ENCODE measurements at places on chromosomes 3 and 15.

- peak; percentile 54 for DNase-seq
Measured at GRCh38 chr3:189270248-189270832, 98.6 kb downstream of the TPRG1 start.

DNA sequence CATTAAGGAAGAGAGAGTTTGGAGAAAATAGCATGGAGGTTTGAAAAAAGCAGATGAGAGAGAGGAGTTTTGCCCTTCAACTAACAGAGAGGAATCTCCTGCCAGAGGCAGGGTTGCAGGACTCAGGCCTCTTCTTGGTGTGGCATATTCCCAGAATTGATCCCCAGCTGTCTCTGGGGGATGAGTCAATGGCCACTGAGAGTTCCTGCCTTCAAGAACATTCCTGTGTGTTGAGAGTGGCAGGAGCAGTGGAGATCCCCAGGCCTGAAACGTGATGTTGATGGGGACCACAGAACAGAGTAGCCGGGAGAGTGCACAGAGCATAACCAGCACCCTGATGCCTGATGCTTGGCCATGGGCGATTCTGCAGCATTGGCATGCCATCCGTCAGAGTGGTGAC is 348.4 kb upstream of the THBS1 start:
- DNase-seq: no peak

DNA sequence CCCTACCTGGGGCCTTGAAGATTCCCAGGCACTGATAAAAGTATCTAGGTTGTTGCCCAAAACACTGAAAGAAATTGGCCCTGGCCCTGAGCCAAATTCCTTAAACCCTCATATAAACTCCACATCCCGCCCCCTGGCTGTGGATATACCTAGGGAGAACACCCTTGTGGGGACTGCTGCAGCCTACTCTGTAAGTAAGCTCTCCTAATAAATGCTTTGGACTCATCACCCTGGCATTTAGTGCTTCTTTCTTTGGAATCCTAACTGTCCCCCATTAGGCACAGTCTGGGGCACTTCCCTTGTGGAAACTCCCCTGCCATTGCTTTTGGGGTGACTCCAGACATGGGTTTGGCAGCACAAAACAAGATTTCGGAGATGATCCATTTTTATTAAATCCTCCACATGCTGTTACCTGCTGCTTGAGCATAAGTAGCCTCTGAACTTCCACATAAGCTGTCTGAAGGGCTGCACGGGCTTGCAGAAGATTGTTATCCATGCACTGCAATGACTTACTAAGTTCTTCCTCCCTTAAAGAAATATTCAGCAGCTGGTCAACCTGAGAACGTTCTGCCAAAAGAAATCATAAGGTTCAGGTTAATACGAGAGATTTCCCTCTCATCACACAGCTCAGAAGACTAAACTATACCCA is 46.4 kb downstream of the ZNF106 start:
- DNase-seq: no peak

GRCh38 chr3:179026636-179027035 is 45.0 kb downstream of the ZMAT3 start:
- DNase-seq: no peak

GRCh38 chr3:153757839-153758238 is 363.4 kb upstream of the ARHGEF26 start:
- DNase-seq: no peak

- no peak for DNase-seq
Measured at GRCh38 chr15:69590932-69591524, 138.4 kb downstream of the RPLP1 start.

- no peak for DNase-seq
Measured at GRCh38 chr3:105427332-105427731, 60.6 kb downstream of the ALCAM start.

DNA sequence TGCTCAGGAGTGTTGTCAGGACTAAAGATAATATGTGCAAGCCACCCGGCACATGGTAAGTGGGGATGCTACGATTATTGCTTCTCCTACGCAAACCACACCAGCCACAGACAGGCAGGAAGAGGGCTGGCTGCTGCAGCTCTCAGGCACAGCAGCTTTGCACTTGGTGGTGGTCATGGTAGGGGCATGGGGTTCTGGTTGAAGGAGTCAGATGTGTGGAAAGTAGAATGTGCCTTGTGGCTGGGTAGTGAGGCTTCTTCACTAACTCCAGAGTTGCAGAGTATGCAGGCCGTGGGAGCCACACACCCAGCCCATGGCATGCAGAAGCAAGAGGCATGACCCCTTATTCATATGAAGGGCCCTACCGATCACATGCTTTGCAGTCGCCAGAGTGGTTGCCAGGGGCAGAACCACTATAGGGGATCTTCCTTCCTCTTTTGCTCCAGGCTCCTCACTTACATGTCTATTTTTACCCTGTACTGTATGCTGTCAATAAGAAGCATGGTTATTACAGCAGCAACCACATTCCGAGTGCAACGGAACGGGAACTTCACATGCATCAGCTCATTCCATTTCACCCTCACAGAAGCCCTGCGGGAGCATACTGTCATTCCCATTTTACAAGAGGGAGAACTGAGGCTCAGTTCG is 59.2 kb upstream of the HERC1 start:
- no peak for DNase-seq

DNA sequence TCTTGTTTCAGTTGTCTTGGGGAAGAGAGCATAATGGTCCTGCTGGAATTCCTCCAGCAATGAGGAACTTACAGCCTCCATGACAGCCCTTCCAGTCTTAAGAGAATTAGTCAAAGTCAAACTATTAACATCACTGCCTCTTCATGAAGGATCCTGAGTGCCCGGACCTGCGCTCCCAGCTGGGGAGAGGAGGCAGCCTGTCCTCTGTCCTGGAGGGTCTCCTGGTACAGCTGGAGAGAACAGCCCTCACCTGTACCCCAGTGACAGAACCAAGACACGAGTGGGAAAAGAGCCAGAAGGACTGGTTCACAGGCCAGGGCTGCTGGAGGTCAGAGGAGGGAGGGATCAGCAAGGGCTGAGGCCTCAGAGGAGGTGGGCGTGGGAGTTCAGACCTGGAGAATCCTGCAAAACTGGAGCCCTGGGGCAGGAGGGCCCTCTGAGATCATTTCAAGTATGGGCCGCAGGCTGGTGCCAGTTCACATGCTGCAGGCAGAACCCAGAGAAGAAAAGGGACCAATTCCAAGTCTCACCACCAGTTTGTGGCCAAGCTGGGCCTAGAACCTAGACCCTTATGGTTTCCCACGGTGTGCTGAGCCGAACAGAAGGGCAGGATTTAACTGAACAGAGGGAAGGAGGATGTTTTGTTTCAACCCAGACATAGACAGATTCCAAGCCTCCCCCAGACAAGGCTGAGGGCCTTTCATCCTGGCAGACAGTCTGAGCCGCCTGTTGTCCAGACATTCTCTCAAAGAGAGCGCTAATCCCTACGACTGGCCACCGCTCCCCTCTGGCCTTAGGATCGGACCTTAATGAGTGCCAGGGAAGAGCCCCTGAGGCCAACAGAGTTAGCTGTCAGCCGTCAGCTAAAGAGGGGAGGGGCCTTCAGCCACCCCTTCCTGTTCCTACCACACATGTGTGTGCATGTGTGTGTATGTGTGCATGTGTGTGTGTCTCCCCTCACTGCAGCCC is 18.2 kb downstream of the LOXL1 start:
- no peak for DNase-seq

DNA sequence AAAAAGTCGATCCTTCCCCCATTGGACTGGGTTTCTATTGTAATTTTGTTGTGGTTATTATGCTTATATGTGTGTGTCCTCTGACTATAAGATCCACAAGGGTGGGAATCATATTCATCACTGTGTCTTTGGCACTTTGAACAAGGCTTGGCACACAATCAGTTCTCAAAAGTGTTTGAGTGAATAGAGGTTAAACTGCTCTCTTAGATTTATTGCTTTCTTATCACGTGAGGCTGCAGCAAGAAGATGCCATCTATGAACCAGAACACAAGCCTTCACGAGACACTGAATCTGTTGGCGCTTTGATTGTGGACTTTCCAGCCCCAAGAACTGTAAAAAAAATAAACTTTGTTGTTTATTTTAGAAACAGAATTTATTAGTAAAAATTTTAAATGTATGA is 295.0 kb upstream of the MDFIC2 start:
- no peak for DNase-seq

DNA sequence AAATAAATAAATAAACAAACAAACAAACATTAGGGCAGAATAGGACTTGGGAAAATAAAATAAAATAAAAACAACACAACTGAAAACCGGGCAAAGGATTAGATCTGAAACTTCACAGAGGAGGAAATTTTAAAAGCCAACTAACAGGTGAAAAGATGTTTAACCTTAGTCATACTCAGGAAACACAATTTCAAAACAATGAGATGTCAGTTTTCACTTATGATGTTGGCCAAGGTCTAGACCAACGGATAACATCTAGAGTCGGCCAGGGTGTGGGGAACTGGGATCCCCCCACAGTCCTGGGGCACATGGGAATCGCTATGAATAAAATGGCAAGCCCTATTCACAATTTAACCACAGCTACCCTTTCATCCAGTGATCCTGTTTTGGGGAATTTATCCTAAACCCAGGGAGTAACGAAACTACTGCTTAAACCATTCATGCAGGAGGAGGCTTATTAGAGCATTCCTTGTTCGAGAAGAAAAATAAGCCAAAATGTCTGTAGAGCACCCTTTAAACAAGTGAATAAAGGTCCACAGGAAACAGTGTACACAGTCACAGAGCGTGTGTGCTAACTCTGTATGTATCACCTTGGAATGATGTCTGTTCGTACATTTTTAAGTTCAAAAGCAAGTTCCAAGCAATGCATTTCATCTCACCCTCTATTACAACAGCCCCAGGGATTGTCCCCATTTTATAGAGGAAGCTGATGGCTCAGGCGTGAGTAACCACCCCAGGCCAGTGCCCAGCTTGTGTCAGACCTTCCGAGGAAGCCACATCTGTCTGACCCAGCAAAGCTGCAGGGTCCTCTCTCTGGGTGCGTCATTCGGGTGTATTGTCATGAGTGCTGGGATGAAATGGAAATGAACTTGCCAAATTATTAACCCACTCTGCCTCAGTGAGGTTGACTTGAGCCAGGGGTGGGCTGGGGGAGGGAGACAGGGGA is 6.3 kb upstream of the ANPEP start:
- DNase-seq: no peak

GRCh38 chr3:196963631-196963953 is 5.0 kb downstream of the PIGZ start:
- DNase-seq: no peak

DNA sequence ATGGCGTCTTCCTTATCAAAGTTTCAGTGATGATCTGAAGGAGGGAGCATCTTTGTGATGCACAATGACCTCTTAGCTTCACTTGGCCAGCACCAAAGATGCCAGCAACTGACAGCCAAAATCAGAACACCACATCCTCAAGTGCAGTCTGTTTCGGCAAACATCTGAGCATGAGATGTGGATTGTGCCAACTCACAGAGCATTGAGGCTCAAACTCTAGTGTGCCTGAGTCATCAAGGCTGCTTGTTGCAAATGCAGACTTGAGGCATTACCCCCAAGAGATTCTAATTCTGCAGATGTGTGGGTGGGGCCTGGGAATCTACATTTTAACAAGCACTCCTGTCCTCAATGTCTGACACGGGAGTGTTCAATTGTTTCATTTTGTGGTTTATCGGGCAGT is 35.8 kb downstream of the ABHD5 start:
- DNase-seq: no peak

- no peak for DNase-seq
Measured at GRCh38 chr3:33579840-33580239, 138.2 kb downstream of the CLASP2 start.

- no peak for DNase-seq
Measured at GRCh38 chr3:6416049-6416661, 444.8 kb upstream of the GRM7 start.

- DNase-seq: no peak
Measured at GRCh38 chr15:38844736-38845135, 280.1 kb upstream of the RASGRP1 start.

GRCh38 chr15:38238311-38238710 is 14.3 kb upstream of the SPRED1 start:
- DNase-seq: no peak

DNA sequence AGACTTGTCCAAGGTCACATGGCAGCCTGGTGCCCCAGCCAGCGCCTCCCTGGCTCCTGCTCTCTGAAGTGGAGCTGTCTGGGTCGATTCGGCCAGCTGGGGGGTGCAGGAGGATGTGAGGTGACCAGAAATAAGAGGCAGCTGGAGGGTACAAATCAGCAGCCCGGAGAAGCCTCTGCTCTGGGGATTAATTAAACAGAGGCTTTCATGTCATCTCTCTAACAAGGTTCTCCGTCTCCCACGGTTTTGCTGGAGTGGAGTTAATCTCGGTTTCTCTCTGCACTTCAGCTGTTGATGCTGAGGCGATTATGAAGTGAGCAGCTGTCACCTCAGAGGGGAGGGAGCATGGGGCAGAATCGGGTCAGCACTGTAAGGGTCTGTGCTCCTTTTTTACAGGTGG is 236.8 kb downstream of the TLE3 start:
- no peak for DNase-seq

DNA sequence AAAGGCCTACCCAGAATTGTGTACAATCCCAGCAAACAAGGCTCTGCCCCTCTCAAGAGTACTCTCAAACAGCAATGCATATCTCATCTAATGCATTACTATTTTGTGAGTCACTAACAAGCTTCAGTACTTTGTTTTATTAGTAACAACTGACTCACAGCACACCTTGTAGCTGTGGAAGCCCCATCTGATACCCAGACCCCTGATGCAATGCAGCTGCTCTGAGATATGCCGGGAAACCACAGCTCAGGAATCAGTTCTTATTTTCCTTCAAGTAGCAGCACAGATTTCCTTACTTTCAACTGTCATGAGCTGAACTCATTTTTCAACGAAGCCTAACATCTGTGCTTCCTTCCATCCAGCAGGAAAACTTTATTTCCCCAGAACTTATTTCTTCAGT is 37.8 kb downstream of the CCNL1 start:
- DNase-seq: no peak

GRCh38 chr3:40574661-40575060 is 49.9 kb downstream of the ZNF621 start:
- no peak for DNase-seq

GRCh38 chr3:141081141-141081795 is 30.1 kb downstream of the SPSB4 start:
- DNase-seq: no peak

- no peak for DNase-seq
Measured at GRCh38 chr15:53445531-53445930, 313.9 kb downstream of the WDR72 start.

DNA sequence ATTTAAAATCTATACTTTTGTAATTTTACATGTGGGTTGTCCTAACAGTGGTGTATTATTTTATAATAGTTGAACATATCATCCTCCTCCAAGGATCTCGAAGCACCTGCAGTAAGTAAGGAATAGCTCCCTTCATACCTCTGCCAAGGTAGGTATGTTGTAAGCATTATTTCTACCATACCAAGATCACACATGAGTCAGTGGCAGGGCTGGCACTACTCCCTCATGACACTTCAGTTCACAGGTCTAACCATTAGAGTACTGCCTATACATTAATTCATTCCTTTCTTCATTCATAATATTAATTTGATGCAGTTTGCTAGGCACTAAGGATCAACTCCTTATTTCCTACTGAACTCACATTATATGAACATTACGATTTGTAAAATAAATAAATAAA is 11.9 kb upstream of the LEKR1 start:
- DNase-seq: no peak

Data from NAMALWA (cell line).